ENCODE measurements at places on chromosomes 2 and 18. TPM values are rescaled to one million over a fixed set of nuclear protein-coding genes. Genes with fewer than 3 reads are reported as not detected.

DNA sequence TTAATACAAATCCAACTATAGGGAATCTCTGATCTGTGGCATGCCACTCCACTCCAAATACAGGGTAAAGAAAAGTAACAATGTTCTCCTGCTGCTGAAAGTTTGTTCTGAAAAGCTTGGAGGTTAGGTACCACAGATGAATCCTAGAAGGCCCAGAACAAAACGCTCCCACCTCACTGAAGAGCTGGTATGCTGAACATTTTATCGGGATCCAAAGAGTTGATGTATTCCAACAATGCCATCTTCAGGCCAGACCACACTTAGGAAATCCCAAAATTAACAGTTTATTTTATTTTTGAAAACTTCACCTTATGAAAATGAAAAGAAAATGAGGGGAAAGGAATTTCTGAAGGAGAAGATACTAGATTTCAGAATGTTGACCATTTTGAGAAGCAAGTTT, 145.1 kb upstream of the CDH19 start:
- H3K4me3 ChIP-seq = no peak overlapping the region
- no peak for DNase-seq
- no peaks in the 10 kb centered on the region for H3K36me3 ChIP-seq
- H3K27ac ChIP-seq = no peak overlapping the region

The POTEF gene
- total RNA-seq = under 0.01 TPM

The KCNJ3 gene
- not detected for total RNA-seq

DNA sequence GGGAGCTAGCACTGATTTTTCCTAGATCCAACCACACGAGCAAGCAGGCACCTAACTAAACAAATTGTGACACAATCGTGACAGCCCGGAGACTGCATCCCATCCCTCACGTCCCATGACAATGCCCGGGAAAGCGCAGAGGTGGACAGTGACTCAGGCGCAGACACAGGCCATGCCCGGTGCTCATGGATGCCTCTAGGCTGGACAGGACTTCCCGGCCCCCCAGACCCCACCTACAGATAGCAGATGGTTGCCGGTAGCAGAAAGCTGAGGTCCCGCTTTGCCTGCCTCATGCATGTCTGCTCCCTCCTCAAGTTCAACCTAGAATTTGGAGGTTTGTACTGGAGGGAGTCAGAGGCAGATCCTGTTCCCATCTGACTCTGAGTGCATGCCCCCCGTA, 81.0 kb downstream of the TPO start:
- no peaks in the 10 kb centered on the region for H3K4me1 ChIP-seq
- H3K27me3 ChIP-seq = no peaks in the 10 kb centered on the region
- DNase-seq = no peak
- no peaks in the 10 kb centered on the region for H3K36me3 ChIP-seq
- no peak overlapping the region for H3K27ac ChIP-seq

The TDRD15 gene
- not detected for total RNA-seq

The TUBB8B gene
- 0.76 TPM for total RNA-seq

The SGPP2 gene
- total RNA-seq = 4.2 TPM

DNA sequence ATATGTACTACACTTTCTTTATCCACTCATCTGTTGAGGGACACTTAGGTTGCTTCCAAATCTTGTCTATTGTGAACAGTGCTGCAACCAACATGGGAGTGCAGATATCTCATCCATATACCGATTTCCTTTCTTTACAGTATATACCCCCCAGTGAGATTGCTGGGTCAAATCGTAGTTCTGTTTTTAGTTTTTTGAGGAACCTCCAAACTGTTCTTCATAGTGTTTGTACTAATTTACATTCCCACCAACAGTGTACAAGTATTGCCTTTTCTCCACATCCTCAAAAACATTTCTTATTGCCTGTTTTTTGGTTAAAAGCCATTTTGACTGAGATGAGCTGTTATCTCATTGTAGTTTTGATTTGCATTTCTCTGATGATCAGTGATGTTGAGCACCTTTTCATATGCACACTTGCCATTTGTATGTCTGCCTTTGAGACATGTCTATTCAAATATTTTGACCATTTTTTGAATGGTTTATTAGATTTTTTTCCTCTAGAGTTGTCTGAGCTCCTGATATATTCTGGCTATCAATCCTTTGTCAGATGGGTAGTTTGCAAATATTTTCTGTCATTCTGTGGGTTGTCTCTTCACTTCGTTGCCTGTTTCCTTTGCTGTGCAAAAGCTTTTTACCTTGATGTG, 12.2 kb downstream of the PLEK start:
- H3K27me3 ChIP-seq = no peaks in the 10 kb centered on the region
- DNase-seq = no peak
- H3K4me1 ChIP-seq = no peaks in the 10 kb centered on the region

- DNase-seq = no peak
- no peaks in the 10 kb centered on the region for H3K36me3 ChIP-seq
- H3K4me1 ChIP-seq = no peaks in the 10 kb centered on the region
- no peaks in the 10 kb centered on the region for H3K27me3 ChIP-seq
- H3K27ac ChIP-seq = no peak overlapping the region
- no peak overlapping the region for H3K4me3 ChIP-seq
These were observed 53.4 kb downstream of the NBAS start for GRCh38 chr2:15507697-15508096.

The UGT1A8 gene
- not detected for total RNA-seq

The TRAPPC12 gene
- total RNA-seq = 60.9 TPM

The ZBTB7C gene
- 1.0 TPM for total RNA-seq

The DNER gene
- total RNA-seq = 3.6 TPM

DNA sequence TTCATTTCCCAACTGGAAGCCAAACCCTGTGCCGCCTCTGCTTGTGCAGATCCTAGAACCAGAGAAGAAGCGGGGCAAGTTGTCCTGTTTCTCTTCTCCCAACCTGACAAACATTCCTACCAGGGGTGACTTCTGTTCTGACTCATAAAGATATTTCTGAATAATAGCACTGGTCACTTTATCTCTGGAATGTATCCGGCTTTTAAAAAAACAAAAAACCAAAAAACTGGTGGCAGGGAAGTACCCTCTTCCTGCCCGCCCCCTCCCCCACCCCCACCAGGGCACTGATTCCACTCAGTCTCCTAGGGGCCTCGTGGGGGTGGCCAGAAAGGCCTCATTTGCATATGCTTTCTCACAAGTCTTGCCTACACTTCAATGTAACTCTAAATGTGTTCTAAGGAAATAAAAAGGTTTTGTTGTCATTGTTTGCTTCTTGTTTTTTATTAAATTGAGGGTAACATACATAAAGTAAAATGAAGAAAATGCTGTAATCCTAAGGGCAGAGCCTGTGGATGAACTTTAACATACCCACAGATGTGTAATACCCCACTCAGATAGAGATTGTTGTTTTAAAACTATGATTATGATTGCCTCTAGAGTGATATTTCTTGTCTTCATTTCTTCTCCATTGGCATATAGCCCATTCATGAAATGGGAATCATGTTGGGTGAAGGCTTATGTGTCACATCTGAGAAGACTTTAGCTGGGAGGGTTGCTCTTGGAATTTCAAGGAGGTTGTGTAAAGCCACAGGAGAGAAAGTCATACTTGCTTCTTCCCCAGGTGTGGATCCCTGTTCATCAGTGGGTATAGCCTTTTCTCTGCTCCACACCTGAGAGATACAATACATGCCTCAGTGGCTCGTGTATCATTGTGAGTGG, 5.3 kb upstream of the FOSL2 start:
- no peaks in the 10 kb centered on the region for H3K36me3 ChIP-seq
- no peaks in the 10 kb centered on the region for H3K27me3 ChIP-seq
- H3K4me1 ChIP-seq = no peaks in the 10 kb centered on the region
- no peak overlapping the region for H3K27ac ChIP-seq

Measured in uterus (tissue), 4 donors.